Body of pancreas (tissue), 4 donors: ENCODE measurements at places on chromosomes 3 and 15. TPM values are rescaled to one million over a fixed set of nuclear protein-coding genes. Genes with fewer than 3 reads are reported as not detected.
A peak's percentile ranks its signal among the peaks of the same experiment; 100 is the strongest.

- DNase-seq = no peak
These were observed 16.3 kb upstream of the VPS8 start for GRCh38 chr3:184795522-184796190.

Gene HIGD2B
- total RNA-seq = not detected

Gene RPL32
- 396 TPM for total RNA-seq

DNA sequence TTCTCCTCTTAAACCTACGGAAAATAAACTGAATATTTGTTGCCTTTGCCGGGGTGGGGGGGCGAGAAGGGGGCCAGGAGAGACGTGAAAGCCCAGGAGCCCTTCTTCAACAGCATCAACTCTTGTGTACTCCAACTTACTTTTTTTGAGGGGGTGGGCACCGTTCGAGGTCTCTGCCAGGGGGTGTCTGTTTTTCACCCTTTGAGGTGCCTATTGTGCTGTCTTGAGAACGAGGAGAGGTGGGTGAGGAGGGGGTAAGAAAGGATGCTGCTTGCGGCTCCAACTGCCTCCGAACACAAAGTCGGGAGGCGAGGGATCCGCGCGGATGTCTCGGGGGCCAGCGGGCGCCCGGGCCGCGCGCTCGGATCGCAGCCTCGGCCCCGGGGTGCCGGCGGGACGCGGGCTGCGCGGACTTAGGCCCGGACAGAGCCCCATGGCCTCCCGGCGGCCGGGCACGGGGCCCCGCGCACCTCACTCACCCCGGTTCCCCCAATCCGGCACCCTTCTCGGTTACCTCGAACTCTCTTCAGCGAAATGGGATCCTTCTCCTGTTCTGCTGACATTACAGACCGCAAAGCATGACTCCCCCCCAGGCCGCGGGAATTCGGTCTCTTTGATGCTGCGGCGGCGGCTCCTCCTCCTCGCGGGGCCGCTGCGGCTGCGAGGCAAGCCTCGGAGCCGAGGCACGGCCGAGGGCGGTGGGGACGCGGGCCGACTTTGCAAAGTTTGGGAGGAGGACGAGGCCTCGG lies 650 bp downstream of the PYGO1 start:
- peak; percentile 46 for DNase-seq

Gene SYNM
- total RNA-seq = 5.7 TPM

- no peak for DNase-seq
These were observed 65.6 kb upstream of the PLXNA1 start for GRCh38 chr3:126917232-126917804.

- no peak for DNase-seq
These were observed 251.1 kb downstream of the ULK4 start for GRCh38 chr3:41710646-41711388.

Gene PTH1R
- 1.8 TPM for total RNA-seq

GRCh38 chr3:114103181-114103580 lies 46.6 kb downstream of the QTRT2 start:
- DNase-seq = no peak

- DNase-seq = no peak
These were observed 427.8 kb upstream of the MCTP2 start for GRCh38 chr15:93803421-93804152.

GRCh38 chr15:56715220-56715619 lies 18.1 kb downstream of the ZNF280D start:
- DNase-seq = no peak

- DNase-seq = no peak
These were observed 73.9 kb downstream of the SUCLG2 start for GRCh38 chr3:67580430-67581000.
